ENCODE measurements at places on chromosomes 12 and 14.

DNA sequence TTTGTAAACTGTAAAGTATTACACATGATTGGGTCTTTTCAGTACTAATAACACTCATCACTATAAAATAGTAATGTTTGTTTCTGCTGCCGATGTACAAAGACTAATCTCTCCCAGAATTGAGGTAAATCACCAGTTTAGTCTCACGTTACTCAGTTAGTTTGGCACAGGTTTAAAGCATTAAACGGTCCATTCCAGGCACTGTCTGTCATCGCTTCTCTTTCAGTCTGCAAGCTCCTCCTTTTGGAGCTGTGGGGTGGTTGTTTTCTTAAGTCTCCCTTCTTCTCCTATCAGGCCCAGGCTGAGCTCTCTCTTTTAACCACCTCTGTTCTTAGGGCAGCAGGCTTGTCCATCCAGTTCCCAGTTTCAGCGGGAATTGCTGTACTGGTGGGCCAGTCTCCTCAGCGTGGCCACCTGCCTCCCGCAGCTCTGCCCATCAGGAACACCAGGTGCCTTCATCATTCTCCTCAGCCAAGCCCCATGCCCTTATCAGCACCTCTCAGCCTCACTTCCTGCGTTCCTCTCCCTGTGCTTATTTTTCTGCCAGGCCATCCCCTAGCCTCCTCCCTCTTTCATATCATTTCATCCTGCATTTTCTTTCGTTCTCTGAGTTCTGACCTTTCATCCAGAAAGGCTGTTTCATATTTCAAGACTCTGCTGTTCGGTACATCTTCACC, 149.0 kb downstream of the TGFB3 start:
- DNase-seq, result no peak

DNA sequence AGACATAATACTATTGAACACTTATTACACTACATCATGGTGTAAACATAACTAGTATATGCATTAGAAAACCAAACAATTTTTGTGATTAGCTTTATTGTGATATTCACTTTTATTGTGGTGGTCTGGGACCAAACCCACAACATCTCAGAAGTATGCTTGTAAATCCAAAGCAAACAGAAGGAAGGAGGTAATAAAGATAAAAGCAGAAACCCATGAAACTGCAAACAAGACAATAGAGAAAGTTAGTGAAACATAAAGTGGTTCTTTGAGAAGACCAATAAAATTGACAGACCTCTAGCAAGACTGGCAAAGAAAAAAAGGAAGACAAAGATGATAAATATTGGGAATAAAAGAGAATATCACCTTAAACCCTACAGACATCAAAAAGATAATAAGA, 268.3 kb downstream of the RPAP3 start:
- DNase-seq, result no peak

- DNase-seq, result no peak
These were observed 26.1 kb downstream of the DDX24 start for GRCh38 chr14:94054936-94055335.

GRCh38 chr14:75489480-75489837, 32.8 kb upstream of the BATF start:
- DNase-seq, result no peak

- DNase-seq, result no peak
These were observed 22.9 kb downstream of the SAMD4A start for GRCh38 chr14:54589843-54590242.

DNA sequence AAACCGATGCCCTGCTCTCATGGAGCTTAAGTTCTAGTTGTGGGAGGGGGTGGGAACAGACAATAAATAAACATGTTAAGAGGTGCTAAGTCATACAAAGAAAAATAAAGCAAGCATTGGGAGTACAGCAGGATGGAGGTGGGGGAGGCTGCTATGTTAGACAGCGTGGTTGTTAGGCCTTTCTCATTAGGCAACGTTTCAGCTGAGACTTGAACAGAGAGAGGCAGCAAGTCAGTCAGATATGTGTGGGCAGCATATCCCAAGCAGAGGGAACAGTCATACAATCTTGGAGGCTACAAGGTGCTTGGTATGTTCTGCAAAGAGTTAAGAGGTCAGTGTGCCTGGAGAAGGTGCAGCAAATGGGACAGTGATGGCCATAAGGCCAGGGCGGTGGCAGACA, 97.7 kb upstream of the CCDC196 start:
- DNase-seq, result no peak

DNA sequence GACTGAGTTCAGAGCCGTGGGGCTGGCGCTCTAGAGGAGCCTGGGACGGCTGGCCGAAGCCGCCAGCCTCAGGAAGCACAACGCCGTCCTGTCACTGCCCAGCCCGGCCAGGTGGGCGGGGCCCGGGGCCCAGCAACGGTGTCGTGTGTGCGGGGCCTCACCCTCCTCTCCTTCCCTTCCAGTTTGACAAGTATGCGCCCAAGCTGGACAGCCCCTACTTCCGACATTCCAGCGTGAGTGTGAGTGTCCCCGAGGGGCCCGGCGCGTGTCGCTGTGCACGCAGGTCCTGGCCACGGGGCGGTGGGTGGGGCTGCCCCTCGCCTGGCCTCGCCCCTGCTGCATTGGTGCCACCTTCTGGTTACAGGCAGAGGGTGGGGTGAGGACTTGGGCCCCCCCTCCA, 38.3 kb downstream of the LRCOL1 start:
- DNase-seq, result no peak

- no peak for DNase-seq
These were observed 82.2 kb downstream of the MIA2 start for GRCh38 chr14:39315859-39316444.

DNA sequence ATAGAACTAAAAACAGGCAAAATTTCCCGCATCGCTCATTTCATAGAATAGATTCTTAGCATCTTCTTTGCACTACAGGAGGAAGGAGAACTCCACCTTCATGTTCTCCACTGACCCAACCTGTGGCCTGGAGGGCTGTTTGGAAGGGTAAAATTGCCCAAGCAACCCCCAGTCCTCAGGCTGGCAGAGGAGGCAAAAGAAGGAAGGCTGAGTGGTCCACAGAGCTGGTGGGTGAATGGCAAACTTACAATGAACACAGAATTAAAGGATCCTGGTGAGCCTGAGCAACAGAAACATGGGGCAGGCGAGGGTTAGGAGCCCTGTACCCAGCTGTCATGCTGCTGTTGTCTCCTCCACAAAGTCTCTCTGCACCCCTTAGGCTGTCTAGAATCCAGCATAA, 25.1 kb downstream of the SENP1 start:
- DNase-seq, result no peak

- DNase-seq, result no peak
These were observed 25.4 kb downstream of the IL31 start for GRCh38 chr12:122148657-122149056.

GRCh38 chr12:121008347-121009098, 7.8 kb downstream of the C12orf43 start:
- DNase-seq, result no peak

DNA sequence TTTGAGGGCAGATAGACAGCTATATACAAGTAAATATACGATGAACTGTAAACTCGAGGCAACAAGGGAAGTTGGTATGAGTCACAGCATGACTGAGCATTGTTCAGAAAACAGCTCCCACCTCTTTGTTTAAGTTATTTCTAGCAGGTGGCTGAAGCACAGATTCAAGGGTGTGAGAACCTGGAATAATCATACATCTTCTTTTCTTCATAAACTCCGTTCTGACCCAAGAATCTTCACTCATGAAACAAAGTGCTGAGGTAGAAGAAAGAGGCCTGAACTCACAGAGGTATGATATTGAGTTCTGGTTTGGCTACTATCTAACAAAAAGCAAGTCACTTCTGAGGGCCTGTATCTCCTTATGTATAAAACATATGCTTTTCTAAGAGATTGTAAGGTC, 364.1 kb upstream of the KITLG start:
- no peak for DNase-seq

DNA sequence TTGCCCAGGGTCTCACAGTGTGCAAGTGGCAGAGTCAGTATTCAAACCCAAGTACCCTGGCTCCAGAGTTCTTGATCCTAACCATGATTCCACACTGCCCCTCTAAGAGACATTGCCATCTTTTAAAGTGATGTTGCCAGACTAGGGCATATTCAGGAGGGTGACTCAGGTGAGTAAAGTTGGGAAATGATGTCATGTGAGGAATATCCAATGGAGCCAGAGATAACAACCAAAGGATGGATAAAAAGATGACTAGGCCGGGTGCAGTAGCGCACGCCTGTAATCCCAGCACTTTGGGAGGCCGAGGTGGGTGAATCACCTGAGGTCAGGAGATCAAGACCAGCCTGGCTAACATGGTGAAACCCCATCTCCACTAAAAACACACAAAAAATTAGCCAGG, 85.6 kb downstream of the SMOC1 start:
- DNase-seq, result no peak

GRCh38 chr12:127396734-127397133, 870.2 kb upstream of the TMEM132C start:
- no peak for DNase-seq

DNA sequence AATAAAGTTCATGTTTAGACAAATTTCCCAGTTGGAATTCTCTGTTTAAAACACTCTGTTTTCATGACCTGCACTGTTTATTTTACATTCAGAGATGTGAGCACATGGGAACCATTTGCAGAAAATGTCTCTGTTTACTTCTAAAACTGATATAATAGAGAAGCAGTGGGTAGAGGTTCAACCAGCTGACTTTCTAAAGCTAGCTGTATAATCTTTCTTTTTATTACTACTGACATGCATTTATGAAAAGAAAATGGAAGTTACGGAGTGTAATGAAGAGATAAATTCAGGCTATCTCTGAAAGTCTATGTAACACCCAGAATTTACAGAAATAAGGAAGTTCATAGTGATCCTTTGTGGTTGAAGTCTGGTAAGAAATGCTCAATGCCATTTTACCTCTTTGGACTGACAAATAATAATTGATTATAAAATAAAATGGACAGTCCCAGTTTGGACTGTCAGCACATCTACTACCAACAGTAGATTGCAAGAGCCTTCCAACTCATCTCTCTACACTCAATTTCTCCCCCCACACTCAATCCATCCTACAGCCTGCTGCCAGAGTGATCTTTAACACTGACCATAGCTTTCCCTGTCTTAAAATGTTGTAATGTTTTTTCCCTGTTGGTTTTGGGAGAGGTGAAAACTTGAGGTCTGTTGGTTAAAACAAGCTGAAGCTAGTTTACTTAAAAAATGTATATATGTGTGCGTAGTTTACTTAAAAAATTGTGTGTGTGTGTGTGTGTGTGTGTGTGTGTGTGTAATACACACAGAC, 137.4 kb downstream of the AEBP2 start:
- DNase-seq, result no peak

DNA sequence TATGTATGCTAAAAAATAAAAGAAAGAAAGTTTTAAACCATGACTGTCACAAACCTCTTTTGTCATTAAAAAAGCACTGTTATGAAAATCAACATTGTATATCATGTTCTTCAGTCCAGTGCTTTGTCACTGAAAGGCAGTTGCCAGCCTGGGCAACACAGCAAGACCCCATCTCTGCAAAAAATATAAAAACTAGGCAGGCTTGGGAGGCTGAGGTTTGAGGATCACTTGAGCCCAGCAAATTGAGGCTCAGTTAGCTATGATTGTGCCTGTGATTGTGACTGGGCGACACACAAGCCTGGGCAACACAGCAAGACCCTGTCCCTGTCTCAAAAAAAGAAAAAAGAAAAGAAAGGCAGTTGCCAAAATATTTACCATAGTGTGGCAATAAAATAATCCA, 102.7 kb upstream of the NAP1L1 start:
- no peak for DNase-seq

DNA sequence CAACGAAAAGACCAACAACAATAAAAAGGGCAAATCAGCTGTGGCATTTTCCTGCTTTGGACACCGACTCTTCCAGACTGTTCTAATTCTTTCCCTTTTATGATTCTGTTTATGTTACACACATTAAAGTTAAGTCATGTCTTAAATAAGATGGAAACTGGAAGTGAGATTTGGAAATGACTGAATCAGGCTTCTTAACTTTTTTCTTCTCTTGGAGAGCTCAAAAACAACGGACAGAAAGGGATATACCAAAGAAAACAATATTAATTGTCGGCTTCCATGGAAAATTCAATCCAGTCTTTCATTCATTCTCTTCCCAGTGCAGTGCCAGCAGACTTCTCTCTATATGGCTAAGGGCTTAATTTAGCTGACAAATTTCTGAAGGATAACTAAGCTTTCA, 214.9 kb upstream of the DDHD1 start:
- no peak for DNase-seq

- DNase-seq, result no peak
These were observed 60.1 kb downstream of the SUSD6 start for GRCh38 chr14:69671365-69672030.

GRCh38 chr12:90652280-90652679, 302.7 kb downstream of the CCER1 start:
- no peak for DNase-seq

All from mesothelial cell of epicardium (in vitro differentiated cells).